ENCODE measurements at places on chromosomes 2 and 18.

- DNase-seq: no peak
Measured at GRCh38 chr18:452816-453215, 47.7 kb downstream of the COLEC12 start.

DNA sequence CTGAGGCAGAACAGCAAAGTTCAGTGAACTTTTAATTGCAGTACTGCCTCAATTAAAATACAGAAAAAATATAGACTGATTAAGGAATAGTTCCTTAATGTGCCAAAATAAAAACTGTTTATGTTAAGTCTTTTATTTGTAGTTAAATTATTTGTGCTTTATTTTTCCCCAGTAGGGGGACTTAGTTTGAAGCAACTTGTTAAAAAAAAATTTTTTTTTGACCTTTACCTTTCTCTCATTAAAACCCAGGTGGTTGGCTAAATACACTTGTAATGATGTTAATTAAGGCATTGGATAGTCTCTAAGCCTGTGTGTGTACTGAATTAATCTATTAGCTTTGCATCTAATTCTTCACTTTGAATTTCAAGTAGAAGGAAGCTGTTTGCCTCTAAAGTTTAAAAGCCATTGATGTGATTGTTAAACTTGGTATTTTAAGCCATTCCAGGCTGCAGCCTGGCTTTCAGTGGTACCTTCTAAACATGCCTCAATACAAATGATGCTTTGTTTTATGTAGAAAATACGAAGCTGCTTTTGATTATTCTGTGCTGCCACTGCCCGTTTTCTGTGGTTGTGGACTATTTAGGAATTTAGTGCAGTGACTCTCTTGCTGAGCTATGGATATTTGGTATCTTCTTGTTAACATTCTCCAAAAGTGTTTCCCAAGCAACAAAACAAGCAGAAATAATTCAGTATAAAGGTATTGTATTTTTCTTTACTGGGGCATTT is 102.9 kb downstream of the TANC1 start:
- no peak for DNase-seq

GRCh38 chr2:12720278-12720620 is 3.5 kb downstream of the TRIB2 start:
- no peak for DNase-seq

GRCh38 chr2:184783576-184783975 is 185.2 kb downstream of the ZNF804A start:
- no peak for DNase-seq

GRCh38 chr2:109446278-109447131 is 167.3 kb downstream of the SEPTIN10 start:
- DNase-seq: no peak

DNA sequence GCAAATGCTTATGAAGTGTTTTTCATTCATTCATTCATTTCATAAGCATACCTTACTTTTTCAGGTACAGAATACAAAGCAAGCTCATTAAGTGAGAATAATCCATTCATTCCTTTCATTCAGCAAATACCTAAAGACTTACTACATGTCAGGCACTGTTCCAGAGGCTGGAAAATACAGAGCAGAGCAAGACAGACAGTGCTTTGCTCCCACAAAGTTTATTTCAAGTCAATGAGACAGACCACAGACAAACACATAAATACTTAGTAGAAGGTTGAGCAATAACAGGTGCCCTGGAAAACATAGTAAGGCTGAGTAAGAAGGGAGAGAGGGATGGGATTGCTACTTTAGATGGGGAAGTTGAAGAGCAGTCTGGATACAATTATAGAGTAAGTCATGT is 309.8 kb downstream of the C1D start:
- DNase-seq: no peak

GRCh38 chr2:96817882-96818281 is 1.8 kb downstream of the CNNM3 start:
- DNase-seq: no peak

DNA sequence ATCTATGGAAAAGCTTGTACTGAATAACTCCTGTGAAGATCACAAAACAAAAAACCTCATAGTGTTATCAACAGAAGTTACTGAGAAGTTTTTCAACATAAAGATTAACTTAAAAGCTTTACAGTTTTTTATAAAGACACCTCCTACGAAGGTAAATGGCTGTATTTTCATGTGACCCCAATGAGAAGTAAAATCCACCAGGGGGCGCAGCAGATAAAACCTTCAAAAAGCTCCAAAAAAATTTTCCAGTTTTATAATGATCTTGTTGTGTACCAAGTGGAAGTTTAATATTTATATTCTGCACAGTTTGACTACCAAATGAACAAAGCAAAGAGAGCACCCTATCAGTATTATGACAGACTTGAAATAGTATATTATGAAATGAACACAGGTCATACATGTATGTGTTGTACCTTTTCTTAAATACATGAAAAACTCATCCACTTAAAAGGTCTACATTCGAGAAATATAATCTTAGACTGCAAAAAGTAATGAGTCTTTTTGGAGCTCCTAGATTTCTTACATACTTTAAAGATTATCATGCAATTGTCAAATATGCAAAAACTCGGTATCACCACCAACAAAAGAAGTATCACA is 38.5 kb downstream of the PNO1 start:
- DNase-seq: peak; percentile 42

DNA sequence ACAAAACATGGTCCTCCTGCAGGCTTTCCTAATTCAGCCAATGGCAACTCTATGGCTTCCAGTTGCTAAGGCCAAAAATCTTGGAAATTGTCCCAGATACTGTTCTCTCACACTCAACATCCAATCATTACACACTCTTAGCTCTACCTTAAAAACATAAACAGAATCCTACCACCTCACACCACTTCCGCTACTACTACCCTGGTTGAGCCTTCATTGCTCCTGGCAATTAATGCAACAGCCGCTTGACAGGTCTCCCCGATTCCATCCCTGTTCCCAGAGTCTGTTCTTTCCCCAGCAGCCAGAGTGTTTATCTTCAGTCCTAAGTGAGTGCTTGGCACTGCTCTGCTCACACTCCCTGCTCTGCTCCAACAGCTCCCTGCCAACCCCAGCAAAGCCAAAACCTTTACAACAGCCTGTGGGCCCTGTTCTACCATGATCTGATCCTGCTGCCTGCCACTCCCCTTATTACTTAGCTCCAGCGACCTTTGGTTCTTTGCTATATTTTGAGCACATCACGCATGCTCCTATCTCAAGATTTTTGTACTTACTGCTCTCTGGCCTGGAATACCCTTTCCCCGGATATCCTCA is 67.5 kb upstream of the AMMECR1L start:
- DNase-seq: no peak

- no peak for DNase-seq
Measured at GRCh38 chr18:49646873-49647272, 85.0 kb downstream of the LIPG start.

GRCh38 chr18:38241736-38242135 is 676.1 kb upstream of the CELF4 start:
- DNase-seq: no peak

GRCh38 chr2:18110222-18110621 is 231.8 kb downstream of the KCNS3 start:
- DNase-seq: no peak

- no peak for DNase-seq
Measured at GRCh38 chr18:30271716-30272115, 770.8 kb downstream of the DSC3 start.

DNA sequence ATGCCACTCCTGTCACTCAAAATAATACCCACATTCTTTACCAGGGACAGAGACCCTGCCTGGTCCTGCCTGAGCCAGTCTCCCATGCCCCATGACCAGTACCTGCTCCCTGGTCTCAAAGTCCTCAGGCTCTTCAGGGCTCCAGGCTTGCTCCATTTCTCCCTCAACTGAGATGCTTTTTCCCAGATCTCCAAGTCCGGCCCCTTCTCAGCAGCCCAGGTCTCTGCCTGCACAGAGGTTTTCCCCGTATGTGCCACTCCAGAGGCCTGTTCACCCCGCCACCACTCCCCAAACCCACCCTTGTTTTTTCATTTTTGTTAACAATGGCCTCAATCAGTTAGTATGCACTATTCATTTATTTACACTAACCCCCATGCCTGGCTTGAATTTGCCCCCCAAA is 499.5 kb upstream of the MYT1L start:
- no peak for DNase-seq

- DNase-seq: no peak
Measured at GRCh38 chr2:144349674-144350073, 170.2 kb downstream of the ZEB2 start.

DNA sequence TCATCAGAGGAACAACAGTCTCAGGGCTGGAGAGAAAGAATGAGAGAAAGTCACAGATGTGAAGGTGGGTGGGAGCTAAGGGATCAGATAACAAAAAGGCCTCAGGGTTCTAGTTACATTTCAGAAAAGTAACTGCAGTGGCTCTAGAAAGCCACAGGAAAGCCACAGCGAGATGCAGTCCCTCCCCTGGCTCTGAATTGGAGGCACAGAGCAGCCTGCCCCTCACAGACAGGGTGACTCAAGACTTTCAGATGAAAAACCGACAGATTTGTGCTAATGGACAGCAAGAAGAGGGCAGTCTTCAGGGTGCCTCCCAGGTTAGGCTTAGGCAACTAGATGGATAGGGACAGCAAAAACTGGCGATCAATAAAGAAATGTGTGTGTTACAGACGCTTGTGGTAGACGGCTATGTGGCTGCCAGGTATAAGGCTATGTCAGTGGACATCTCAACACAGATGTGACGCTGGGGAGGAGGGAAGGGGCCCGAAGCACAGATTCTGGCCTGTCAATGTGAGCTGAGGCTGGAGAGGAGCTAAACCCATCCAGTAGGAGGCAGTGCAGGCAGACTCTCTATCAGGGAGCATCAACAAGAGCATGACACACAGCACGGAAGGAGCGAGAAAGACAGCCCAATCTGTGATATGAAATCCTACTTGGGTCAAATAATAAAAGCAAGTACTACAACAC is 26.2 kb downstream of the UNC50 start:
- DNase-seq: peak; percentile 54

- no peak for DNase-seq
Measured at GRCh38 chr2:45394216-45394615, 216.9 kb downstream of the SRBD1 start.

- DNase-seq: no peak
Measured at GRCh38 chr18:39806525-39806924, 2148.5 kb upstream of the PIK3C3 start.

GRCh38 chr2:147331790-147332419 is 512.9 kb upstream of the ACVR2A start:
- peak; percentile 55 for DNase-seq

- no peak for DNase-seq
Measured at GRCh38 chr2:240965296-240965904, 33.0 kb upstream of the SNED1 start.

GRCh38 chr2:30109856-30110255 is 37.0 kb upstream of the YPEL5 start:
- no peak for DNase-seq

GRCh38 chr2:44836174-44836573 is 105.3 kb upstream of the SIX3 start:
- DNase-seq: peak; percentile 47

DNA sequence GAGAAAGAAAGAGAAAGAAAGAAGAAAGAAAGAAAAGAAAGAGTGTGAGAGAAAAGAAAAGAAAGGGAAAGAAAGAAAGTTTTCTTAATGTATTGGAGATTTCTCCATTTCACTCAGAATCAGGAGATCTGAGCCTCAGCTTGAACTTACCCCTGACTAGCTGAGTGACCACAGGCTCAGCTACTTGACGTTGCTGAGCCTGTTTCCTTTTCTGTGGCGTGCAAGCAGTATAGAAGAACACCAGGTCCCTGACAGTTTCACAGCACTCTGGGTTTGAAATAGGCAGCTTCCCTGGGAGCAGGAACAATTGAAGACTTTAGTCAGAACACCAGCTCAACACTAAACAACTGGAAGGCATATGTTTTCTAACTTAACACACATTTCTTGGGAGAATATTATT is 44.7 kb downstream of the MARCO start:
- DNase-seq: no peak

GRCh38 chr2:1635823-1636222 is 108.5 kb downstream of the PXDN start:
- DNase-seq: no peak

GRCh38 chr2:216802516-216803215 is 57.2 kb downstream of the TNP1 start:
- DNase-seq: no peak

GRCh38 chr2:111062417-111062816 is 58.3 kb upstream of the BCL2L11 start:
- DNase-seq: no peak

DNA sequence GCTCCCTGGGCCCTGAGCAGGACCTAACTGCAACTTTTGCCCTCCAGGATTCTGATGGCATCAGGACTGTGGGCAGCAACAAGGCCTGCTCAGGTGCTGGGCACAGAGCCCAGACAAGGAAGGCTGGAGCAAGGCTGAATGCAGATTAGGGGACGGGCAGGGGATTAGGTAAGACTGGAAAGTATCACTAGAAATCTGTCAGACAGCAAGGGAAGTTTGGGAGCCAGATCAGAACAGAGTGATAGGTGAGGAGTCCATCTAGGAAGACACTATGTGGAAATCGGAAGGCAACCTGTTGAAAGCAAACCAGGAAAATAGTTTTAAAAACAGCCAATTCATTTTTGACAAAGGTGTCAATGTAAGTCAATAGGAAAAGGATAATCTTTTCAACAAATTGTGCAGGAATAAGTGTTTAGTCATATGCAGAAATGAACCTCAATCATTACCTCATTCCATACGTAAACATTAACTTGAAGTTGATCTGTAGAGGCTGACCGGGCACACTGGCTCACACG is 56.4 kb upstream of the STPG4 start:
- no peak for DNase-seq

GRCh38 chr18:32308493-32309120 is 118.8 kb downstream of the MEP1B start:
- no peak for DNase-seq

GRCh38 chr2:105376789-105377240 is 22.0 kb downstream of the FHL2 start:
- no peak for DNase-seq

- DNase-seq: no peak
Measured at GRCh38 chr2:151857650-151858049, 29.4 kb upstream of the ARL5A start.

GRCh38 chr2:200003444-200003843 is 48.1 kb downstream of the MAIP1 start:
- DNase-seq: no peak

DNA sequence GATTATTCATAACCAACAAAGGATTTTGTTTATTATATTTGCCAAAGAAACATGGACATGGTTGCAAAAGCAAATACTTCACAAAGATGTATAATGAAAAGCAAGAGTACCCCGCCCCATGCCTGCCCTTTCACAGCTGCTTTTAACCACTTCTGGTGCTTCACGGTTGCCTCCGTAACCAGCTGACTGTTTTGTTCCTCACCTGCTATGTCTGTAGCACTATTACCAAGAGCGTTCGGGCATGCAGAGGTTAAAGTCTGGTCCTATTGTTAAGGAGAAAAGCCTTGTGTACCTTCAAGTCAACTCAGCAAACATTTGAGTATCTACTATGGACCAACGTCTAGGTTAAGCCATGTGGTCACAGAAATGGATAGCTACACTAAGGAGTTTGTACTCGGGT is 115.2 kb upstream of the FOSL2 start:
- no peak for DNase-seq

All from stimulated activated CD4-positive, alpha-beta T cell treated with anti-CD3 and anti-CD28 coated beads, Interleukin-2, amount 100 ng/mL, for 48 hours (primary cell).